ENCODE measurements at places on chromosomes 4 and X.
A peak's percentile ranks its signal among the peaks of the same experiment; 100 is the strongest.

DNA sequence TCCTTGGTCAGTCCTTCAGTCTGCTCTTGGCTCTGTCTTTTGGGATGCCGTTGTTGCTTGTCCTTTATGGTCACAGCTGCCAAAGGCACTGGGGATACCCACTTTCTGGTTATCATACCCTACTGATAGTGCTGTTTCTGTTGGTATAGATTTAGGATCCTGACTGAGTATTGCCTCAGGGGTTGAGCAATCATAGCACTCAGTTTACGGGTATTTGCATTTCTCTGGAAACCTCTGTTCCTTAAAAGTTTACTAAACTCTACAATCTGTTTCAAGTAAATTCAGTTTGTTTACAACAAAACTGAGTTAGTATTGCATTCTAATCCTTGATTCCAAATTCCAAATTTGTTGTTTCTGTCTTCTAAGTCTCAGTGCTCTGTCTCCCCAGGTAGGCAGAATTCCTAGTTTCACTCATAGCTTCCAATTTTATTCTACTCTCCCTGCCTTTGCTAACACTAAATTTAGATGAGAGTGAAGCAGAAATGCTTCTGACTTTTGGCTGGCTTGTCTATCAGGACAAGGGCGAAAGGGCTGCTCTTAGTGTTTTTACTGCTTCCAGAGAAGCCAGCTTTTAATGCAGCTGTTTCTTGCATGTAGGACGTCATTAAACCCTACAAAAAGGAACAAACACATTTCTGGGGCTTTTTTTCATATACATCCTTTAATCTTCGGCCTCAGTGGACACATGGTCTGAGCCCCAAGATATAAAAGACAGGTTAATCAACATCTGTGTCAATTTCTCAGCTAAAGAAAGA, 17.2 kb upstream of the TET2 start:
- no peak for DNase-seq

DNA sequence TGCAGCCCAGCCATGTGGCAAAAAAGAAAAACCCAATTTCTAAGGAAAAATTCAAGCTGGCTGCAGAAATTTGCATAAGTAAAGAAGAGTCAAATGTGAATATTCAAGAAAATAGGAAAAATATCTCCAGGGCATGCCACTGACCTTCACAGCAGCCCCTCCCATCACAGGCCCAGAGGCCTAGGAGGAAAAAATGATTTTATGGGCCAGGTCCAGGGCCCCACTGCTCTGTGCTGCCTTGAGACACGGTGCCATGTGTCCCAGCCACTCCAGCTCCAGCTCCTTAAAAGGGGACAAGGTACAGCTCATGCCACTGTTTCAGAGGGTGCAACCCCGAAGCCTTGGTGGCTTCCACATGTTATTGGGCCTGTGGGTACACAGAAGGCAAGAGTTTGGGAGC, 182.7 kb upstream of the FGF16 start:
- no peak for DNase-seq

DNA sequence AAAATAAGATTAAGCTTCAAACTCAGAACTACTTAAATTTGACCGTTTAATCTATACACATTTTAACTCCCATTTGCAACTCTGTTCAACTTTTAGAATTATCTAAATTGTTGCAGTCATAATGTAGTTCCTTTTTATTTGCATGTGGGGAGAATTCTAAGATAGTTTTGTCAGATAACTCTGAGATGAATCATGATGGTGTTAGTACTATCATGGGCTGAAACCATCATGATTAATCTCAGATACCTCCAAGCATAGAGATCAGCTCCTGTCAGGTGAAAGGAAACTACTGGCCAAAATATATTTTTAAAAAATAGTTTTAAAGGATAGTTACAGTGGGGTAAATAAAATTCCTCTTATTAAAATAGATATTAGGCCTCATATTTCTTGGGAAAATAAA, 39.0 kb downstream of the FBXO8 start:
- no peak for DNase-seq

DNA sequence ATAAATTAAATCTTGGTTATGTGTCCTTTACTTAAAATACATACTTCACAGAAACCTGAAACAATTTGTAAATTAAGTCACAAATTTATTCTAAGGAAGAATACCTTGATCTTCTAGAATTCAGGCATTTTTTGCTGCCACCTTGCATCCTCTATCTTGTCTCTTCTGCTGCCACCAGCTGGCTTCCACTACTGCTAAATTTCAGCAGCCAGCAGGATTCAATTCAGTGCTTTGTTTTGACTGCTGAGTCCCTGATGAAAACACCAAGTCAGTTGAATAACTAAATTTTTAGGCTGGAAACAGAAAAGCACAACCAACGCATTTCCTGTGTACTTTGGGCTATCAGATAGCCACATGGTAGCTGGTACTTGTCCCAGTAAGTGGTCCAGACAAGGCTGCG, 2.4 kb upstream of the MBTPS2 start:
- DNase-seq = no peak

DNA sequence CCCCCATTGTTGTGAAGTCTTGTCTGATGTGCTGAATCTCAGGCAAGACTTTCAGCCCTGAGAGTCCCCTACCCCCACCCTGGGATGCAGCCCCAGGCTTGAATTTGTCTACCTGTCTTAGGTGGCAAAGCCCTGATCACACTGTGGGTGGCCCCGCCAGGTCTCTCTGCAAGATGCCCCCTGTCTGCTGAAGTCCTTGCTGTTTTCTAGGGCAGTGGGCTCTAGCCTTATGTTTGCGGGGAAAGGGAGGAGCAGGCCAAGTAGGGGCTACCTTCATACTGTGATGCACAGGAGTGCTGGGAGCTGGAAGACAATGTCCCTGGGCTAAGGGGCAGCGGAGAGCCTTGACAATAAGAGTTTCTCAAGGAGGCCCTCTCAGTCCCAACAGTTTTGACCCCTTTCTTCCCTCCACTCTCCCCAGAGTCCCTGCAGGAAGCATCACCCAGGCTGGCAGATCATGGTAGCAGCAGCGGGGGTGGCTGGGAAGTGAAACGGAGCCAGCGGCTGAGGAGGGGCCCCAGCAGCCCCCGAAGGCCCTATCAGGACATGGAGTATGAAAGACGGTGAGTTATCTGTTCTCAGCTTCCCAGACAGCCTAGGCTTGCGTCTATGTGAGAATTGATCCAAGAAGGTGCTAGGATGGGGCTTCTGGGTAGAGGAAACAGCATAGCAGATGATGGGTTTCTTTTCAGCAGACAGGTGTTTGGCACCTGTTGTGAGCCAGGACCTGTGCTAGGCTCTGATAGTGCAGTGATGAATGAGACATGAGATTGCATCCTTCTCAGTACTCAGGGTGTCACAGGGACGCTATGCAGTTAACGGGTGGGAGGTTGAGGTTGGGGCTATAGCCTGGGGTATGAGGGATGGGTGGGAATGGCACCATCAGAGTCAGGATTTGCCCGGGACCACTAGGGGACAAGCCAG, 2.2 kb downstream of the RBM10 start:
- no peak for DNase-seq

GRCh38 chr4:28179126-28179525, 1318.5 kb downstream of the STIM2 start:
- DNase-seq = no peak

DNA sequence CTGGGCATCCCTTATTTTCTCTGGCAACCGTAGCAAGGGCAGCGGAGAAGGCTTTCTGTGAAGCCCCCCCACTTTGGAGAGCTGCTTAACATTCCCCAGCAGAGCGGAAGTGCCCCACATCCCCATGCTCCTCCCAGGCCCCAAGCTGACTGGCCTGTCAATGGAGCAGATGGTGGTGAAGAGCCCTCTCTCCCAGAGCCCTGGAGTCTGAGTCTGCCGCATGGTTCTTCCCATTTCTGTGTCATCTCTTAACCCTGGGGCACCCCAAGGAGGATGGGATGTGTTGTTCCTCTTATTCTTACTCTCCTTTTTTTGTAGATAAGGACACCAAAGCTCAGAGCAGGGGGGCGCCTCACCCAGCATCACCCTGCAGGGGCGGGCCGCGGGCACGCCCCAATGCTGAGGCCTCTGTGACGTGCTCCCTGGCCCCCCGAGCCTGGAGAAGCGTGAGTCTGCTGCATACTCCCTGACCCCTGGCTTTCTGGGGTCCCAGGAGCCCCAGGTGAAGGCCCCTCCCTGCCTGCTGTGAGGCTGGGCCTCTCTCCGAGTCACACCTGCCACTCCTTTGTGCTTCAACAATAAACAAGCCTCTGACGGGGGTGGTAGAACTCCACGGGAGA, 35.9 kb downstream of the ADRA2C start:
- DNase-seq = no peak

GRCh38 chr4:38075370-38076152, 115.4 kb downstream of the PTTG2 start:
- DNase-seq = no peak

- no peak for DNase-seq
Measured at GRCh38 chr4:131248314-131248713, 1900.8 kb upstream of the PCDH10 start.

DNA sequence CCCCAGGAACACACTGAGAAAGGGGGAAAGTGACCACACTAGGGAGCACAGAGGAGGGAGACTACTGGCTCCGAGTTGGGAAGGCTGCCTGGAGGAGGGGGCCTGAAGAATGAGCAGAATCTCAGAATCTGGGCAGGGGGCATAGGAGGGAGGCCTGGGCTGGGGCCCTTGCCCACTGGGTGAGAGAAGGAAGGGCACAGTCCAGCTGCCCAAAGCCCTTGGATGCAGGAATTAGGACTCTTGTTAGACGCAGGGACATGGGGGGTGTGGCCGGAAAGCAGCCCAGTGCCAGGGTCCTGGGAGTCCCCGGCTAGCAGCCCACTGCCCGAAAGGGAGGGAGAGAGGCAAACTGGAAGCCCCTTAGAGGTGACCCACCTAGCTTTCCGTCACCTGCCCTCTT, 1.9 kb upstream of the DUSP9 start:
- no peak for DNase-seq

GRCh38 chr4:185717377-185717741, 94.6 kb downstream of the SORBS2 start:
- DNase-seq = no peak

DNA sequence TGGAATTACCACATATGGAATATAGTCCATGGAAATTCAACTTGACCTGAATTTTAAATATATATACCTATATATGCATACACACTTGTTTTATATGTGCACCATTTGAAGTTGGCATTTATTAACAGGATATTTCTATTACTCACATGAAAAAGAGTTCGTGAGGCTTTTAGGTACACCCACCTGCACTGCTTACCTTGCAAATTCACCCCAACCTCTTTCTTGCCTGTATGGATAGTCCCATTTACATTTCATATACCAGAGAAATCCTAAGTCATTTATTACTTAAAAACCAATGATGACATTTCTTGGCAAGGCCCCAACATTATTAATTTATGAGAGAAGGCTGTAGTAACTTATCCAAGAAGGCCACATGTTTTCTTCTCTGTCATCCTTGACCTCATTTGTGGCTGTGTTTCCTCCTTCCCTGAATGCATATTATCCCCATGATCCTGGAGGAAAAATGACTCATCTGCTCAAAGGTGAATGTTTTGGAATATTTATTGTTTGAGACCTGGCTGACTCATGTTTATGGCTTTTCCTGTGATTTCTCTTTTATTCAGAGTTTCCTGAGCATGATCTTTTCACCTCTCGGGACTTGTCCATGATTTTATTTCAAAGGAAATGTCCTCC, 62.2 kb upstream of the FAM241A start:
- no peak for DNase-seq

- DNase-seq = no peak
Measured at GRCh38 chr4:169849456-169849855, 91.7 kb upstream of the HPF1 start.

DNA sequence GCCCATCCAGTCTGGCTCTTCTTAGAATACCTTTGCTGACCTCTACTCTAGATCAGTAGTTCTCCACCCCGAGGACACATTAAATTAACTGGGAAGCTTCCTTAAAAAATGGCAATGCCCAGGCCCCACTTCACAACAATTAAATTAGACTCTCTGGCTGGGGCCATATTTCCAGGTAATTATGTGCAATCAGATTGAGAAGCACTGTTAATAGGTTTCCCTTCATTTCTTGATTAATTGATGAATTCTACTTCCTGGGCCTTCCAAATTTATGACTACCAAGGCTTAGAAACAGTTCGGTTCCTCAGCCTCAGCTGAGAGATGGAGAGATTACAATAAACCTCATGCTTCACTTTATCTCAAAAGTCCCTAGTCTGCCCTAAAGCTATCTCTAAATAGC, 71.7 kb upstream of the LIMCH1 start:
- DNase-seq = no peak

DNA sequence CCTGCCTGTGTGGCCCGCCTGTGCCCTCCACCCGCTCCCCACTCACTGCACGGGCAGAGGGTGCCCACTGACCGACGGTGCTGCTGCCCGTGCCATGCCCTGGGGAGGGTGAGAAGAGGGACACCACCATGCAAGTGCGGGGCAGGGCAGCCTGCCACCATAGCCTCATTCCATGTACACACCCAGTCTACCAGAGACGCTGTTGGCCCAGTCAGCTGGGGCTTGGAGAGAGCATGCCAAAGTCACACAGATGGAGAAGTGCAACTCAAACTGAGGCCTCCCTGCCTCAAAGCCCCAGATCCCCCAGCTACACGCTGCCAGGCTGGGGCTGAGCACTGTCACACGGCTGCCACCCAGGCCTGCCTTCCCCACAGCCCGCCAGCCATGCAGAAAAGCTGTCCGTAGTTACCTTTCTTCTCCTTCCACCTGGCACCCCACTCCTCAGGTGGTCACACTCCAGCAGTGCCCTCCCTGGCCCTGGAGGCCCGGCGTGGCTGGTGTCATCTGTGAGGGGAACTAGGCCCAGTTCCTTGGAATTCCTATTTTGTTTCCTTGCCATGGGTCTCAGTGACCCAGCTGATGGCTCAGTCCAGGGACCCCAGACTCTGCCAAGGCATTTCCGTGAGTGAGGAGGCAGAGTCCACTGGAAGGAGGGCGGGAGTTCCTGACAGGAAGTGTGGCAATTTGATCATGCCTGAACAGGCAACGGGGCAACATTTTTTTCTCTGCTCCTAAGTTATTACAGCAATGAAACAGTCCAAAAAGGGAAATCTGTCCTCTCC, at the start of gene SLC2A9:
TSS of gene SLC2A9 (minus strand) at position 627 of the 782 bp plus-strand sequence. CDS start at position 559, 68 bp downstream.
- no peak for DNase-seq

- DNase-seq = no peak
Measured at GRCh38 chr4:7569810-7570783, 135.4 kb upstream of the PSAPL1 start.

DNA sequence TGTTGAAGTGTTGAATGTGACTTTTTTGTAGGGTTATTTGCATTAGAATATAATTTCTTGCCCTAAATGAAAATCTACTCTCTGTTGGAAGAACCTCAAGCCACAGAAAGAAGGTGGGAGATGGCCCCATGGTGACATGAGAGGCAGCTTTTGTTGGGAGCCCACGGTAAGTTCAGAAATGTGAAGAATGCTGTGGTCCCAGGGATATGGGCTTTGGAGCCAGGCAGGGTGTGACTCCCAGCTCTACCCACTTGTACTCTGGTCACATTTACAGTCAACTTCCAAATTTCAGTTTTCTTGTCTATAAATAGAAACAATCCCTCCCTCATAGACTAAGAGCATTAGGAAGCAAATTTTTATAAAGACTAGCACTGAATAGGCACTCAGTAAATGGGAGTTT, 177.8 kb downstream of the RAB28 start:
- no peak for DNase-seq

GRCh38 chr4:154490583-154491340, 837 bp downstream of the DCHS2 start:
- peak; percentile 27 for DNase-seq

GRCh38 chrX:101409043-101409442, 1.0 kb downstream of the HNRNPH2 start:
- DNase-seq = no peak
